ENCODE measurements at places on chromosomes 1 and 21. TPM values are rescaled to one million over a fixed set of nuclear protein-coding genes. Genes with fewer than 3 reads are reported as not detected.

POLR3C gene
- 18.2 TPM for total RNA-seq

DNA sequence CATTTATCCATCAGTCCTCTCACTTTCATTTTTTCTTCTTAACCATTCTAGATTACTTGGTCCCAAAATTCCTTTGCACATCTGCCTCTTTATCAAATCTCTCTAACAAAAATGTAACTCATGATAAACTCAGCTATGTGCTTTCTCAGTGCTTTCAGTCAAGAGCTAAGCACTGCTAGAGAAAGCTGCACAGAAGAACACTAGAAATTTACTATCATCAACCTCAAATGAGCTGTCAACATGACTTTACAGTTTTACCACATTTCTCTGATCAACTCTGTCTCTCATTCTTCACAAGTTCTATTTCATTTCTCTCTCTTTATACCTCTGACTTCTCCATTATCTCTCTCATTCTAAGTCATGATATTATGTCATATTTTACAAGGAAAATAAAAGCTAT is 54.2 kb upstream of the PRKACB start:
- ATAC-seq, result no peak

DNA sequence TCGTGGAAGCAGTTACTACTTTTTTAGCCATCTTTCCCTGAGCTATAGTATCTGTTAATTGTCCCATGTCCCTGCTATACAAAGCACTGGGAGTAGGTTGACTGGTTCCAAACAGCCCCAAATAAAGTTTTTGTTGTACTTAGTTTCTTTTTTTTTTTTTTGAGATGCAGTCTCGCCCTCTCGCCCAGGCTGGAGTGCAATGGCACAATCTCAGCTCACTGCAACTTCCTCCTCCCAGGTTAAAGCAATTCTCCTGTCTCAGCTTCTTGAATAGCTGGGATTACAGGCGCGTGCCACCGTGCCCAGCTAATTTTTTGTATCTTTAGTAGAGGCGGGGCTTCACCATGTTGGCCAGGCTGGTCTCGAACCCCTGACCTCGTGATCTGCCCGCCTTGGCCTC is 3.3 kb downstream of the NCSTN start:
- ATAC-seq, result no peak

- ATAC-seq, result peak; percentile 71
These were observed 32.9 kb downstream of the GADD45A start for GRCh38 chr1:67717876-67718275.

NCF2 gene
- total RNA-seq, result 8.3 TPM

KCNT2 gene
- total RNA-seq, result 0.20 TPM

GRCh38 chr1:174110053-174110452 is 49.3 kb upstream of the RABGAP1L start:
- no peak for ATAC-seq

DNAJC6 gene
- total RNA-seq, result 0.20 TPM
